ENCODE measurements at places on chromosomes 4 and X. TPM values are rescaled to one million over a fixed set of nuclear protein-coding genes. Genes with fewer than 3 reads are reported as not detected.

The ITM2A gene
- 14.5 TPM for total RNA-seq

The MAGIX gene
- 15.6 TPM for total RNA-seq

The MAP7D2 gene
- 1.7 TPM for total RNA-seq

The PPP4R3C gene
- not detected for total RNA-seq

The RGN gene
- total RNA-seq = 0.67 TPM

The CTAG1B gene
- not detected for total RNA-seq

The NXF2B gene
- not detected for total RNA-seq

The EDA gene
- total RNA-seq = 4.9 TPM

The CXXC4 gene
- 1.7 TPM for total RNA-seq

The FGD1 gene
- 3.5 TPM for total RNA-seq

The INPP4B gene
- 24.1 TPM for total RNA-seq

The ARL9 gene
- total RNA-seq = not detected

The ERCC6L gene
- total RNA-seq = 2.6 TPM

The IL1RAPL2 gene
- total RNA-seq = not detected

The USP17L26 gene
- total RNA-seq = not detected

The FAAH2 gene
- total RNA-seq = 11.6 TPM

The KLHL4 gene
- 0.41 TPM for total RNA-seq

The CLDN34 gene
- total RNA-seq = 0.49 TPM

The MAGEC2 gene
- not detected for total RNA-seq

The DSPP gene
- total RNA-seq = not detected

The RPA4 gene
- total RNA-seq = 2.3 TPM

The TNMD gene
- total RNA-seq = 1.5 TPM

The SLC34A2 gene
- total RNA-seq = not detected

The LARP7 gene
- total RNA-seq = 37.7 TPM

The PRDM8 gene
- 0.41 TPM for total RNA-seq

The NLGN4X gene
- total RNA-seq = 1.1 TPM

The NPY5R gene
- 0.25 TPM for total RNA-seq

The ERAS gene
- total RNA-seq = not detected

The EGFL6 gene
- total RNA-seq = 0.29 TPM

The CENPVL1 gene
- not detected for total RNA-seq

The XAGE1A gene
- not detected for total RNA-seq

The WFS1 gene
- total RNA-seq = 14.9 TPM

The CFAP47 gene
- total RNA-seq = not detected

The GPR34 gene
- total RNA-seq = 2.0 TPM

The ERVMER34-1 gene
- 0.70 TPM for total RNA-seq

The GLRA3 gene
- not detected for total RNA-seq

The ASMTL gene
- total RNA-seq = 32.0 TPM

The TSPYL2 gene
- total RNA-seq = 10.4 TPM

The SLC38A5 gene
- 9.7 TPM for total RNA-seq

The TREX2 gene
- total RNA-seq = 1.2 TPM

The ALAS2 gene
- total RNA-seq = not detected

The UVSSA gene
- 31.7 TPM for total RNA-seq

The NMU gene
- 1.5 TPM for total RNA-seq

The FRMPD3 gene
- 0.22 TPM for total RNA-seq

All from mucosa of descending colon (tissue), 3 donors.